Gastroesophageal sphincter (tissue), 4 donors: ENCODE measurements at places on chromosomes 16 and 17. TPM values are rescaled to one million over a fixed set of nuclear protein-coding genes. Genes with fewer than 3 reads are reported as not detected.
A peak's percentile ranks its signal among the peaks of the same experiment; 100 is the strongest.

The DNAI2 gene
- total RNA-seq = not detected

The TMEM235 gene
- not detected for total RNA-seq

The KRTAP4-5 gene
- total RNA-seq = not detected

The KRTAP4-3 gene
- total RNA-seq = not detected

The CCL1 gene
- not detected for total RNA-seq

The KCNJ18 gene
- not detected for total RNA-seq

The CTF1 gene
- total RNA-seq = 14.6 TPM

GRCh38 chr17:7988750-7989178 lies 13.7 kb upstream of the GUCY2D start:
- ATAC-seq = peak; percentile 60

- ATAC-seq = no peak
Measured at GRCh38 chr17:80650751-80651518, 106.3 kb downstream of the RPTOR start.

DNA sequence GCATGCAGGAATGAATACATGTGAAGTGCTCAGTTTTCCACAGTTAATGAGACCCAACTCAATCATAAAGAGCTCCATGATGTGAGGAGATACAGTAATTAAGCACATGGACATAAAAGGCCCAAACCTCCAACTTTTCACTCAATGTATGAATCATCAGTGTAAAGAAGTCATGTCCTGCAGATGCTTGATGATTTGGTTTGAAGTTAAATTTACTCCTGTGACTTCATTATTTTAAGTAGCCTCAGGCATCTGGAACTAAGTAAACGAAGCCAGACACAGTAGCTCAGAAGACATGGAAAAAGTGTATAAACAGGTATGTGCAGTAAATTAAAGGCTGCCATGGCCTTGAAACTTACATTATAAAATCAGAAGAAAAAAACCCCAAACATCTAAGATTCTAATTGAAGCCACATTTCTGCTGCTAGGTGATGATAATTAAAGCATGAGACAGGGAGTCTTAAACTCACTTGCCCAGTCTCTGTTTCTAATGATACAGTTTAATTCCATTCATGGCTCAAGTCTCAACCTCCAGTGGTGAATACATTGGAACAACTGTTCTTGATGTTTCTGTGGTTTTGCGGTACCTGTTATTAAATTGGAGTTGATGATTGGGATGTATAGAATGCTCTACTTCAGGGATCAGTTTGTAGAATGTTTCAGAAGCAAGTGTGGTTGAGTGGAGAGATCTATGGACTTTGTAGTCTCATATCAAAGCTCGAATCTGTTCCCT lies 28.9 kb upstream of the CCL2 start:
- no peak for ATAC-seq

DNA sequence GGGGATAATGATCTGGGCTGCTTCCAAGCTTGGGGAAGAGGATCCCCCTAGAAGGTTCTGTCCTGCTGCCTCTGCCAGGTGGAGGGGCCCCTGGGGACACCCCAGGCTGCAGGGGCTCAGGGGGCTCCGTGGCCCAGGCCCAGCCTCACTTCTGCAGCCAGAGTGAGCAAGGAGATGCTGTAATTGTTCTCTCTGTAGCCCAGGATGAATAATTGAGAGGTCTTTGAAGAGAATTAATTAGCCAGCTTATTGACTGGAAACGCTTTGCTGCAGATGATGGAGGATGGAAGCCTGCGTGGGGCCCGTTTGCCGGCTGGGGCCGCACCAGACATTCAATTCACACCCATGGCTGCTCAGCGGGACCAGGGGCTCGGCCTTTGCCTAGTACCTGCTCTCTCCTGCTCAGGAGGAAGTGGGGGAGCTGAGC lies 38.5 kb downstream of the TMEM235 start:
- ATAC-seq = no peak

GRCh38 chr16:2252806-2253148 lies 1.4 kb upstream of the ECI1 start:
- ATAC-seq = no peak

- ATAC-seq = no peak
Measured at GRCh38 chr17:3715296-3715695, 8.4 kb upstream of the HASPIN start.

DNA sequence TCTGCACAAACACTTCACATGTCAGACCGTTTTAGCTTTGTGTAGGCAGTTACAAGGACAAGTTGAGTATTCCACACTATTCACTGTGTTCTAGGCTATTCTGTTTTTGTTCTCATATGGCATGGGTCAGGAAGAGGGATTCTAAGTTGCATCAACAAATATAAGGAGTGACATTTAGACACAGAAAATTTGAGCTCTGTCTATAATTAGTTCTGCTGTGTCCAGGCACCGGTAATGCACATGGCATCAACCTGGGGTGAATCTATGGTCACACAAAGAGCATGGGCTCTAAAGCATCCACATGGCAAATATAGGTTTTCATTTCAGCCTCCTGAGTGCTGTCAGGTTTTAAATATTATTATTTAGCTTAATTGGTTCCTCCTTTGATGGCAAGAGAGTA lies 130.4 kb upstream of the PMFBP1 start:
- no peak for ATAC-seq

DNA sequence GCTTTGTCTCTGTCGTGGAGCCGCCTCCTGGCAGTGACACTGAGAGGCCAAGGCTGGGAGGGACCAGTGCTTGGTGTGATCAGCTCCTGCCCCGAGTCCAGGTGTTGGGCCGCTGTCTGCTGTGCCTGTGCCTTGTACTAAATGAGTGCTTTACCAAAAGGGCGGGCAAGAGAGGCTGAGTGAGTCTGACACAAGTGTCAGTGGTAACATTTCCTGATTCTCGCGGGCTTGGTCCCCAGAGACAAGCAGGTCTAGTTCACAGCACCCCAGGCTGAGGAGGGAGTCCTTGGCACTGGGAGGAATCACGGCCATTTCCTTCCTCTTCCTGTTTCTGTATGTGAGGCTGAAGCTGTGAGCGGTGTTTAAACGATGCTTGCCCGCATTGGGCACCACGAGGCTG lies 30.2 kb downstream of the PLD6 start:
- ATAC-seq = no peak

DNA sequence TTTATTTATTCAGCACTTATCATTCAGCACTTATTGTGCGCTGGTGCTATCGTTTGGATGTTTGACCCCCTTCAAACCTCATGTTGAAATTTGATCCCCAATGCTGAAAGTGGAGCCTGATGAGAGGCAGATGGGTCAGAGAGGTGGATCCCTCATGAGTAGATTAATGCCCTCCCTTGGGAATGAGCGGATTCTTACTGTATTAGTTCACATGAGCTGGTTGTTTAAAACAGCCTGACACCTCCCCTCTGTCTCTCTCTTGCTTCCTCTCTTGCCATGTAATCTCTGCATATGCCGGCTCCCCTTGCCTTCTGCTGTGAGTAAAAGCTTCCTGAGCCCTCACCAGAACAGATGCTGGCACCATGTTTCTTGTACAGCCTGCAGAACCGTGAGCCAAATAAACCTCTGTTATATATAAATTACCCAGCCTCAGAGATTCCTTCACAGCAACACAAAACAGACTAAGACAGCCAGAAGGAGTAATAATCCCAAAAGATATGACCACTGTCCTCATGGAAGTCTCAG lies 111.1 kb downstream of the CACNG3 start:
- no peak for ATAC-seq
